ENCODE measurements at places on chromosomes 12 and 14. TPM values are rescaled to one million over a fixed set of nuclear protein-coding genes. Genes with fewer than 3 reads are reported as not detected.

Gene DTX3
- 3.7 TPM for total RNA-seq

Gene PTPRB
- total RNA-seq = not detected

Gene BMAL2
- total RNA-seq = 5.4 TPM

GRCh38 chr12:97398704-97399103 lies 63.9 kb upstream of the RMST start:
- no peaks in the 10 kb centered on the region for H3K36me3 ChIP-seq
- no peak overlapping the region for H3K27ac ChIP-seq
- H3K4me3 ChIP-seq = no peak overlapping the region
- peaks cover 7% of the 10 kb centered on the region for H3K27me3 ChIP-seq

- no peak overlapping the region for H3K27ac ChIP-seq
- no peaks in the 10 kb centered on the region for H3K27me3 ChIP-seq
- DNase-seq = no peak
- no peaks in the 10 kb centered on the region for H3K36me3 ChIP-seq
- H3K4me1 ChIP-seq = peaks cover 70% of the 10 kb centered on the region
These were observed 64.2 kb downstream of the SPRING1 start for GRCh38 chr12:116673681-116674111.

DNA sequence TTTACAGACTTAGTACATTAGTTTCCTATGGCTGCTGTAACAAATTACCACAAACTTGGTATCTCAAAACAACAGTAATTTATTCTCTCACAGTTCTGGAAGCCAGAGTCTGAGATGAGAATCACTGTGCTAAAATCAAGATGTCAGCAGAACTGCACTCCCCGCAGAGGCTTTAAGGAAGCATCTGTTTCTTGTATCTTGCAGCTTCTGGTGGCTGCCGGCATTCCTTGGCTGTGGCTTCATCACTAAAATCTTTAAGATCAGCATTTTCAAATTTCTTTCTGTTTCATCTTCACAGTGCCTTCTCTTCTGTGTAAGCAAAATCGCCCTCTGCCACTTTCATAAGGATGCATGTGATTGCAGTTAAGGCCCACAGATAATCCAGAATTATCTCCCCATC lies 9.4 kb downstream of the STON2 start:
- no peak overlapping the region for H3K4me3 ChIP-seq
- no peaks in the 10 kb centered on the region for H3K4me1 ChIP-seq
- peaks cover 5% of the 10 kb centered on the region for H3K27me3 ChIP-seq
- DNase-seq = no peak
- no peaks in the 10 kb centered on the region for H3K36me3 ChIP-seq
